GM06990 (cell line): ENCODE measurements at places on chromosomes 2 and 18.

- no peak for DNase-seq
Measured at GRCh38 chr18:70417847-70418246, 129.0 kb downstream of the SOCS6 start.

- no peak for DNase-seq
Measured at GRCh38 chr2:55019526-55020258, 30.6 kb downstream of the RTN4 start.

- DNase-seq: no peak
Measured at GRCh38 chr2:114400890-114401289, 41.6 kb upstream of the DPP10 start.

DNA sequence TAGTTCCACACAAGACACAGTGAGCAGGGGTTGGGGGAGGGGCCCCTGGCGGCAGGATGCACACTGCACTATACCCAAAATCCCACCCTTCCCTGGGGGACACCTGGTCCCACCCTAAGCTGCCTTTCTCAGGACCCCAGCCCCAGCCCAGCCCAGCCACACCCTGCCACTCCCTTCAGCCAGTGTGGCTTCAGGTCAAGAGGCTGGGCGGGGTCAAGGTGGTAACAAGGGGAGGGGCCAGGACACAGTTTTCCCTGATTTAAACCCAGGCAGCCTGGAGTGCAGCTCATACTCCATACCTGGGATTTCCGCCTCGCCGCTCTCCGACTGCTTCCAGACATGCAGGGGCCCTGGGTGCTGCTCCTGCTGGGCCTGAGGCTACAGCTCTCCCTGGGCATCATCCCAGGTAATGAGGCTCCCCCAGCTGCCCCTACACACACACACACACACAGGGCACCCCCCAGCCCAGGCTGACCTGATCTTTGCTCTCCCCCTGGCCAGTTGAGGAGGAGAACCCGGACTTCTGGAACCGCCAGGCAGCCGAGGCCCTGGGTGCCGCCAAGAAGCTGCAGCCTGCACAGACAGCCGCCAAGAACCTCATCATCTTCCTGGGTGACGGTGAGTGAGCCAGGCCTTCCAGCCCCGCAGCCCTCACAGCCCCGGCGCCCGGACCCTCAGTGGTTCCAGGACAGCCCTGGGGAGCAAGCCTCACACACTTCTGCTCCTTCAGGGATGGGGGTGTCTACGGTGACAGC, at the start of gene ALPG:
Gene ALPG (plus strand): TSS at position 289 of the 755 bp plus-strand sequence. CDS start 51 bp downstream, at position 340.
- no peak for DNase-seq

- DNase-seq: no peak
Measured at GRCh38 chr18:61502472-61502871, 169.2 kb downstream of the CDH20 start.

GRCh38 chr2:203476881-203477280, 58.2 kb downstream of the RAPH1 start:
- no peak for DNase-seq

DNA sequence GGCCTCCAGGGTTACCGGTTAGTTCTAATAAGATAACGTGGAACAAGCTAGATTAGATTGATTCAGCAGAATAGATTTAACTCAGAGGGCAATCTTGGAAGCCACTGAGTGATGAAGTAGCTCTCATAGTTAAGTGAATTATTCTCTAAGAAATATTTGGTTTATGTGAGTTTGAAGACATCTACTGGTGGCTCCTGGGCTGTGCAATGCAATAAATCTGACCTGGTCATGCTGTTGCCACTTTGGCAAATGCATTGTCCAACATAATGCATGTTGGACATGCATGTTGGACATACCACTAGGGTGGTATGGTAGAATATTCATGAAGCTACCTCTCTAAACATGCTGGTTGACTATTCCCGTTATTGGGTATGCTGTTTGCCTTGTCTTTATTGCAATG, 493.7 kb upstream of the VRK2 start:
- DNase-seq: no peak

GRCh38 chr18:79567481-79568147, 112.0 kb upstream of the CTDP1 start:
- no peak for DNase-seq
